ENCODE measurements at places on chromosomes 7 and 10.

GRCh38 chr7:50647286-50647980, 82.2 kb upstream of the DDC start:
- DNase-seq: no peak

DNA sequence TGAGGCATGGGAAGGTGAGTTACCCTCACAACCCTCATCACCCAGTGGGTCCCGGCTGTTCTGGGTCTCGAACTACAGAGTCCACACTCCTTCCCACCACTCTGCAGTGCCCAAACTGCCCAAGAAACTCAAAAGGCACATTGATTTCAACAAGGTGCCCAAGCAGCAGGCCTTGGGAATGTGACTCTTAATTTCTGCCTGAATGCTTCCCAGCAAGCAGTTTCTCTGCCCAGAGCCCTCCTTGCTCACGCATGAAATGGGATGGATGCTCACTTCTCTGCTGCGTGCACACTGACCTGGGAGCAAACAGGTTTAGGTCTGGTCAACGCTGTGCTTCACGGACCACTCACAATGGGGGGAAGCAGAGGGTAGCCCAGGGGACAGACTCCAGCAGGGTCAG, 77.9 kb downstream of the GRB10 start:
- DNase-seq: no peak

DNA sequence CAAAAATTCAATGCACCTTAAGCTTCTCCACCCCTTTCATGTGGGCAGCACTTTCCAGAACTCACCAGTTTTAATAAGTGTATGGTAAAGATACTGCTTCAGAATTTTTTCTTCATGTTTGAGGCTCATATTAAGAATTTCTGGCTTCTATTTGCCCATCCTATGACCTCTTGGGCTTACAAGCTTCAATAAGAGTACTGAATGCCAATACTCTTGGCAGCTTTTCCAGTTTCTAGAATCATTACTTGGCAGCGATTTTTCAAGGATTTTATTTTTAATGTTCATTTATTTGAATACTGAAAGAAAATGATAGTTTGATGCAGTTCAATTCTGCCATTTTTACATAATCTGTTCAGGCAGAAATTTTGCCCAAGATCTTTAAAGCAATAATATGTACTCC, 242.1 kb upstream of the KCND2 start:
- no peak for DNase-seq

- DNase-seq: no peak
These were observed 11.5 kb upstream of the SP8 start for GRCh38 chr7:20798081-20798693.

DNA sequence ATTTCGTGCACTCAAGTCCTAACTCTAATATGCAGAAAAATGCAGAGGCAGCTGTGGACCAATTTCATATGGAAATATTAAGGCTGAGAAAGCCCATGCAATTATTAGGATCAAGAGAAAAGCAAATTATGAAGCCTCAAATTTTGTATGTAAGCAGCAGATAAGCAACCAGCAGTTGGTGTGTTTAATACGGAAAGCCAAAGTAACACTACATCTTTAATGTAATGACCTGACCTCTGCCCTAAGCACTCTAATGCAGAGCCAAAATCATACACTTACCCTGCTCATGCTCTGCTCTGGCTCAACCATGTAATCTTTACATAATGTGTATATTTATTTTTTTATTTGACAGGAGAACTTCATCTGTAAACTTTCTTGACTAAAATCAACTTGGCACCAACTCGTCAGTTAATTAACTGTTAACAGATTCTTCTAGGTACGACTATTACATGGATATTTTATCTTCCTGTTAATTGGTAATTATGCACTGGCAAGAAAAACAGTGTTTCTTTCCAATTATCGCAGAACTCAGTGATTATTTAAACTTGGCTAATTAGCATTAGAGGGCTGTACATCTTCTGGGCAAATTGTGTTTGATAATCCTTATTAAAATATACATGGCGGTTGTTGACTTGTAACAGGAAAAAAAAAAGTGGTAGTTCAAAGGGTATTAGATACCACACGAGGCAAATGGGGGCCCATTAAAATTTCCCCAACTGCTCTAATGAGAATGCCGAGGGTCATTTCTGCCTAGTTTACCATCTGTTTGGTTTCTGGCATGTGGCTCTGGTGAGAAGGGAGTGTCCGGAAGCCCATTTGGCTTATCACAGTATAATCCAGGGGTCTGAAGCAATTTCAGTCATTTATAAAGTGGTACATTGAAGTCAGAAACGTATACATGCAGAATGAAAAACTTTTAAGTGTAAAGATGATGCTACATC, 94.5 kb downstream of the RELN start:
- no peak for DNase-seq

- DNase-seq: no peak
These were observed 167.3 kb downstream of the TPK1 start for GRCh38 chr7:144668503-144668902.

DNA sequence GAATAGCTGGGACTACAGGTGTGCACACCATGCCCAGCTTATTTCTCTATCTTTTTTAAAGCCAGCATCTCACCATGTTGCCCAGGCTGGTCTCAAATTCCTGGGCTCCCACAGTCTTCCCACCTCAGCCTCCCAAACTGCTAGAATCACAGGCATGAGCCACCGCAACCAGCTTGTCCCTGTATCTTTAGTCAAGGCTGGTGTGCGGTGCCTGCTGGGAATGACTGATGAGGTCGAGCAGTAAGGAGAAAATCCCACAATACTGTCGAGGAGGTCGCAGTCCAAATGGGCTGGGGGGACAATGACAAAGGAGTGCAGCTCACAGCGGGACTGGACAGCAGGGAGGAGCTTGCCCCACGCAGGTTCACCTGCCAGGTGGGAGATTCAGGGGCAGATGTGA, 50.2 kb upstream of the CALN1 start:
- no peak for DNase-seq

DNA sequence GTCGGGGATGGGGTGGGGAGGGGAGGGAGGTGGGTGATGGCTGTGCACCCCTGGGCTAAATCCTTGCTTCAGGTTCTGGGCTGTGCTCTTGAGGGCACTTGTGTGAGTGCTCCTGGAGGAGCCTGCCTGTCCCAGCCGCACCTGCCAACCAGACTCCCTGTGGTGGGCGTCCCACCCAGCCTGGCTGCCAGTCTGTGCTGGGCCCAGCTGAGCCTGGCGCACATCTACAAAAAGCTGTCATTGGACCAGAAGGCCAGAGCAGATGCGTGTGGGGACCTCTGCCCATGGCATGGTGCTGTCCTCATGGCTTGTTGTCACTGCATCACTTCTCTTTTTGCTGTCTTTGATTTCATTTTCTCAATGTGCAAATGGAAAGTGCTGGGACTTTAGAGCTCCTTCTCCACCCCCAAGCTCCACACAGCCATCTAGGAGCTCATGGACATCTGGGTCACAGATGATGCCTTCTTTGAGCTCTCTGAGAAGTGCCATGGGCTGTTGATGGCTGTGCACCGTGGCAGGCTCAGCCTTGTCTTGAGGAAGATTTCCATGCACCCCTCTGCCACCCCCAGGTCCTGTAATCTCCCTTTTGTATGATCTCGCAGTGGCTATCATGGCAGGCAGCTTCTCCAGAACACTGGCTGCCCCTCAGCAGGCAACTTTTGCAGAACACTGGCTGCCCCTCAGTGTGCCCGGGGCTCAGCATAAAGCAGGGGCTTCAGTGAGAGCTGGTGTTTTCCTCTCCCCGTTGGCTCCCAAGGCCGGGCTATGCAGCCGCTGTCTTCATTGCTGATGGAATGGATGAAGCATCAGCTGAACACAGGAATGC, 83.9 kb downstream of the ADCY1 start:
- DNase-seq: no peak

DNA sequence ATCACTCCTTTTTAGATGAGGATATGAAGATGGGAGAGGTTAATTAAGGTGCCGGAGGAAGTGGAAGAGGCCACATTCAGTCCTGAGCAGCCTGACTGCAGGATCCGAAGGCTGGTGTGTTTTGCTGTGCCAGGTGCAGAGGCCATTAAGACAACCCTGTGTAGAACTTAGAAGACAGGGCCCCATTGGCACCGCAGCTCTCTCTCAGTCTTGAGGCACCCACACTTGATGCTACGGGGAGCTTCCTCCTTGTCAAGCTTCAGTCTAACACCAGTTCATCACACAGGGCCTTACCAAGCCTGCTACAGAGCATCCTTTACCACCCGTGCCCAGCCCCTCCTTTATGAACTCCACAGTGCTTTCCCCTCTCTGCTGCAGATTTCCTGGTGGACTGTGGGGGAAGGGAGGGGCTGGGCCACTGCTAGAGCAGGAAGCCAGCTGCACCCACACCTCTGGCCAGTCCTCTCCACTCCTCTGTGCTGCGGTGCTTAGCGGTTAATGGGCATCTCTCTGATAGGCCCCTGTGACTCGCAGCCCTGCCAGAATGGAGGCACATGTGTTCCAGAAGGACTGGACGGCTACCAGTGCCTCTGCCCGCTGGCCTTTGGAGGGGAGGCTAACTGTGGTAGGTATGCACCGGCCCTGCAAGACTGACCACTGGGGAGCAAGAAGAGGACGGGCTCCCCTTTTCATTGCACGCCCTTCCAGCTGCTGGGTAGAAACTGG, 45.5 kb downstream of the VWA2 start:
- no peak for DNase-seq

DNA sequence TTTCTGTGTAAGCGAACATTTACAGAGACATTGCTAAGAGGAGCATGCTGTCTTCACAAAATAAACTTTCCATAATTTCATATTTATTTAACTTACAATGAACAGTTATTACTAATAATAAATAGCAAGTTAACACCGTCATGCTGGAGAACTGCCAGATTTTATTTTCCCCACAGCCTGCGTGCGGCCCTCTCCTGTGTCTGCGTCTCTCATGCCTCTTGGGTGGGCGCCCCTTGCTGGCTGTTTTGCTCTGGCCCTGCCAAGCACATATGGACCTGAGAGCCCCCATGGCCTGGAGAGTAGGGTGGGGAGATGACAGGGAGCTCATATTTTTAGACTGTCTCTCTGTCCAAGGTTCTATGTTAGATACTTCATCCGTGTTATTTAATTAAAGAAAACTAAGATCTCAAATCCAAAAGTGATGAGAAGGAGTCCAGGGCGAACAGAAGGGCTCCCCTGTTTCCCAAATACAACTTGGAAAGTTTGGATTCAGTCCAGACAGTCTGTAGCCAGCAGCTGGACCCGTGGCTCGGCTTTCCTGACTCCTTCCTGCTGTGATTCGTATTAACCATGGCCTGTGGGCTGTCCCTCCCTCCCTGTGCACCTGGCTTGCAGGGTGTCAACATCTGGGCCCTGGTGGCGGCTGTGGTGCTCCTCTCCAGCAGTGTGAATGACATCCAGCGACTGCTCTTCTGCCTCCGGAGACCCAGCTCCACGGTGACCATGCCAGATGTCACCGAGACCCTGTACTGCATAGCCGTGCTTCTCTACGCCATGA, 20.5 kb downstream of the FBH1 start:
- no peak for DNase-seq

GRCh38 chr7:739983-740942, 13.2 kb upstream of the PRKAR1B start:
- DNase-seq: no peak

GRCh38 chr10:59362144-59362958, at the start of gene FAM13C:
FAM13C (minus strand) TSS chr10:59362549; CDS start chr10:59362460, 89 bp downstream.
- no peak for DNase-seq

DNA sequence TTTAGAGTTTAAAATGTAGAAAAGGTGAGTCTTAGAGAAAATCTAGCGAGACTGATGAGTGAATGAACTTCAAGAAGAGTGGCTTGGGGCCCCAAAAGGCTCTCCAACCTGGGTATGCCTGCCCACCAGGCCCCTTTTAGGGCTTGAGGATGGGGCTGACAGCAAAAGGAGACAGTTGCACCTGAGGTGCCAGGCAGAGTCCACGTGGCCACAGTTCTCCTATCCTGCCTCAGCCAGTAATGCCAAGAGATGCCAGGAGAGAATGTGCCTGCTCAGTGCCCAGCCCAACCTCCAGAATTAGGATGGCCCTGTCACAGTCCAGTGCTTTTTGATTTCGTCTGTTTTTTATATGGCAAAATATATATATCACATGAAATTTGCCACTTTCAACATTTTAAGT, 156.5 kb downstream of the SLIT1 start:
- no peak for DNase-seq

DNA sequence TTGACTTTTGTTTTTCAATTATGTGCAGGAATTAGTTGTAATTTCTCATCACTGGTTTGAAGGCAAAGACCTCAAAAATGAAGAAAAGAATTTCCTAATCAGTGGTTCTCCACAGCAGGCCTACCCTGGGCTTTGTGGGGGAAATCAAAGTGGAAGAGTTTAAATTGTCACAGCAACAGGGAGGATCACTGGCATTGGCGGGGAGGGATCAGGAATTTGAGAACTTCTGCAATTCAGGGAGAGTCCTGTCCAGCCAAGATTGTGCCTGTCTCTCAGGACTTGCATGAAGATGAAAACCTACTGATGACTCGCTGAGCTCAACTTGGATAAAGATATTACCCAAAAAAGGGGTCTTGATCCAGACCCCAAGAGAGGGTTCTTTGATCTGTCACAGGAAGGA, 70.1 kb downstream of the HACD1 start:
- DNase-seq: no peak

DNA sequence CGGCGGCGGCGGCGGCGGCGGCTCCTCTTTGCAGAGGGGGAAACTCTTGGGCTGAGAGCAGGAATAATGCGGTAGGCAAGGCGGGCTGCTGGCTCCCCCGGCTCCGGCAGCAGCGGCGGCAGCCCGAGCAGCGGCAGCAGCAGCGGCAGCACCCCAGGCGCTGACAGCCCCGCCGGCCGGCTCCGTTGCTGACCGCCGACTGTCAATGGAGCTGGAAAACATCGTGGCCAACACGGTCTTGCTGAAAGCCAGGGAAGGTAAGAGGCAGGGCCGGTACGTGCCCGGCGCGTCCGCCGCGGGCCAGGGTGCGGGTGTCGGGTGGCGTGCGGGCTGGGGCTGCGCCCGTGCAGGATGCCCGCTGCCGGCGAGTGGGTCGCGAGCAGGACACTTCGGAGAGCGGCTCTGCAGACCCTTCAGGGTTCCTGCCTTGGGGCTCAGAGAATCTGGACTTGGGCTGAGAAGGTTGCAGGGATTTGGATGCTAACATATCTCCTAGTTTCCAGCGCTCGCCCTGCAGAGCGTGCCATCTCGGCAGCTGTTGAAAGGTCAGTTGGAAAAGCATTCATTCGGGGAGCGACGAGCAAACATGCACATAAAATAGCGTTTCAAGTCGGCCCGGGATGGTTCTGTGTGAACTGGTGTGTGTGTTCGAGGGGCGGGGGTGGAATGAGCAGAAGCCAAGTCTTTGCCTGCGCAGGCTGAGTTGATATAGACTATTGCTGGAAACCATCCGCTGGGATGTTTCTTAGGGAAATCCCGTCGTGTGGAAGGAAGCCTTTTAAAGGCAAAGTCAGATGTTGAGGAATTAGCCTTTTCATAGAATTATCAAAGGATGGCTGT, 562 bp downstream of the GRK5 start:
- DNase-seq: no peak

GRCh38 chr10:49417311-49418052, 21.6 kb upstream of the DRGX start:
- DNase-seq: no peak

GRCh38 chr7:64807731-64808365, 13.6 kb downstream of the ZNF138 start:
- no peak for DNase-seq

- DNase-seq: no peak
These were observed 964.5 kb downstream of the CNTNAP2 start for GRCh38 chr7:147081117-147081516.
